Islet precursor cell (in vitro differentiated cells): ENCODE measurements at places on chromosomes 6 and 20.

DNA sequence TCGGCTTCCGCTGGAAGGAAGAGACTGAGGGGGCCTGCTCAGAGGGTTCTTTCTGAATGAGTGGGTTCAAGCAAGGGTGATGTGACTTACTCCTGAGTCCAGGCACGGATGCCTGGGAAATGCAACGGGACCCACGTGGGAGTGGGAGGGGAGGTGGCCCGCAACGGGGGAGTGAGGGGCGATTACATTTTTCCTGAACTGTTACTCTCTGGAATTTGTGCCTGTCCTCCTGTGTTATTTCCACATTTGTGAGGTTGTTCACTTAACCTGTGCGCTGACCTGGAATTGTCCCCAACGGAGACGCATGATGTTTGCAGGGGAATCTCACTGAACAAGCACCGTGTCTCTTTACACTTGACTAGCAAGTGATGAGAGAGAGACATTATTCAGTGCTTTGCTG, 209.4 kb downstream of the CDH4 start:
- peak; percentile 21 for DNase-seq

DNA sequence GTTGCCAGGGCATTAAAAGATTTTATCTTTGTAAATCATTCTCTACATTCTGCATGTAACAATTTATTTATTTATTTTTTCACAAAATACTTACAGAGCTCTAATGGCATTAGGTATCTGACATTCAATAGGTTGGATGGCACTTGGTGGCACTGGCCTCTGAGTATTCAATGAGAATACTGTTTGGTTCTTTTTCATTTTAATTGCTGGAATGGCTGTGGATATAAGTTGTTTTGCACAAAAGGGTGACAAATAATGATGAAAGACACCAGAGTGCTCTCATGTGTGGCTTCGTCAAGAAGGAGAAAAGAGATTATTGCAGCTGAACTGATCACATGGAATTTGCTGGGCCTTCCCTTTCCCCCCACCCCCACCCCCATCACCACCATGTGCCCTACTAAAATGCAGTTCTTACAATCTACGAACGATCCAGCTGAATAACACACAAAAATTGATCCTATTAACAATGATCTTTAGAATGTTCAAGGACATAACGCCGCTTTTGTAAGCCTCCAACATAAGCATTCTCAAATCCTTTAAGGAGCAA, 195.2 kb upstream of the POU3F2 start:
- no peak for DNase-seq

DNA sequence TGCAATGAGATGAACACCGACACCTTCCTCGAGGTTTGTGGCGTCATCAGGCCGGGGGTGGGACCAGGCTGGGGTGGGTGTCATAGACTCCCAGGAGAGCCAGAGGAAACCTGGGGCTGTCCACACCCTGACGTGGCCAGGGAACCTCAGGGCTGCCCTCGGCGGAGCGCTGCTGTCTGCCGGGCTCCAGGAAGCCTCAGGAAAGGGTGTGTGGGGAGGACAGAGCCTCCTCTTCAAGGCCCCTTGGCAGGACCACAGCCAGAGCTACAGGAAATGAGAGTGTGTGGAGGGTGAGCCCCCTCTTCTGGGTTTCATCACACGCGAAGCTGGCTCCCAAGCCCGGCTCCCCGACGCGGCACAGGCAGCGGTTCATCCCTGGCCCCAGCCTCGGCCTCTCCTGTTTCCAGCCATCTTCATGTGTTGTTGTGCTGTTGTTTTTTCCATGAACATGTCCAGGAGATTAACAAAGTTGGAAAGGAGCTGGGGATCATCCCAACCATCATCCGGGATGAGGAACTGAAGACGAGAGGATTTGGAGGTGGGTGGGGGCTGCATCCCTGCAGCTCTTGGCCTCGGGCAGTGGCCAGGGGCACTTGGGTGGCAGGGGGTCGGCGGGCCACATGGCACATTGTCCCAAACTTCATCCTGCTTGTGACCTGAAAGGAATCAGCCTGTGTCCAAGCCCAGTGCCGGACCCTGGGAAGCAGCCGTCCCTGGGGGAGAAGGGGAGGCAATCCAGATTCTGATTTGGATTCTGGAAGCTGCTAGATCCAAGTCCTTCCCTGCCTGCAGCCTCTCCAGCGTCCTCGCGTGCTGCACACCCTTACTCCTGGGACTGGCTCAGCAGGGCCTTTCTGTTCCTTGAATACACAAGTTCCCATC, 6.4 kb downstream of the NPEPL1 start:
- peak; percentile 35 for DNase-seq

DNA sequence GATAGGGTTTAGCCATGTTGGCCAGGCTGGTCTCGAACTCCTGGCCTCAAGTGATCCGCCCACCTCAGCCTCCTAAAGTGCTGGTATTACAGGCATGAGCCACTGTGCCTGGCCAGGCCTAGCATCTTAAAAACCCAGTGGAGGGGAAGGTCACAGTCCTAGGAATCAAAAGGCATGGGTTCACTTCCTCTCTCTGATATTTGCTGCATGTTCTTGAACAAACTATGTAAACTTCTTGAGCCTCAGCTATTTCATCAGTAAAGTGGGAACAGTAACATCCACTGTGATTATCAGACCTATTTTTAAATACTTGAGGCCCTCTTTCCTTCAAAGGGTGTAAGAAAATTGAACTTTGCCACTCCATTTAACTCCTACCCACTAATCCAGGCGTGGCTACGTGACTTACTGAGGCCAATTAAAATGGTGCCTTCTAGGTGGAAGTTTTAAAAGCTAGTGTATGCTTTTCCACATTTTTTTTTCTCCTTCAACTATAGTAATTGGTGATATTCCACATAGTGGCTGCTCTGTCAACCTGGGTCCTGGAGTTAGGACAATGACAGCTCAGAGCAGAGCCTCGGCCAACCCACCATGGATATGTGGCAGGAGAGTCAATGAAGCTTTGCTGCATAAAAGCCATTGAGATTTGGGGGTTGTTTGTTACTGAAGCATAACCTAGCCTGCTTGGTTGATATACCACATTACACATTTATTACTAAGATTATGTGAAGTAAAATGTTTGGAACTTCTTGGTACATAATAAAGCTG, 32.2 kb upstream of the IER3 start:
- DNase-seq, result no peak

DNA sequence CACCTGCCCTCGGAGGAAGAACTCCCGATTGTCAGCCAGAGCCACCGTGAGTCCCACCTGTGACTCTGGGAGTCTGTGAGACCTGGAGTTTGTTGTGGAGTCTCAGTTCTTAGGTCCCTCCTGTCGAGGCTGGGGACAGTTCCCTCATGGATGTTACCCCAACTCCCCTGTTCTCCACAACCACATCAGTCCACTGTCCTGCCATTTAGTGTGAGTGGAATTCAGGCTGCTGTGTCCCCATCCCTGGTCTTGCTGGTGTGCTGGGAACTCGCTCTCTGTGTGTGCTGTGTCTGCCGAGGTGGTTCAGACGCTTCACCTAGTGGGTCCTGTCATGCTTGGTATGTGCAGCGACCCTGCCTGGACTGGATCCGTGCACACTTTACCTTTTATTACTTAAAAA, 163.2 kb downstream of the DTNBP1 start:
- DNase-seq, result no peak
